Aortic smooth muscle cell (primary cell): ENCODE measurements at places on chromosomes 6 and 20. TPM values are rescaled to one million over a fixed set of nuclear protein-coding genes. Genes with fewer than 3 reads are reported as not detected.

SPATA25 gene
- 1.4 and 1.5 TPM in 2 replicates for total RNA-seq

FAM162B gene
- 0.40 TPM in 1 of 2 replicates, not detected in the other for total RNA-seq

APOM gene
- 1.5 and 1.8 TPM in 2 replicates for total RNA-seq

CCN2 gene
- 194 and 639 TPM in 2 replicates for total RNA-seq

TCP11 gene
- 0.13 and 0.25 TPM in 2 replicates for total RNA-seq
